Cerebellum (tissue), 4 donors: ENCODE measurements at places on chromosomes 3 and 15. TPM values are rescaled to one million over a fixed set of nuclear protein-coding genes. Genes with fewer than 3 reads are reported as not detected.

PARP15 gene
- total RNA-seq, result 0.36 TPM

MEIS2 gene
- 40.8 TPM for total RNA-seq

UBAP1L gene
- total RNA-seq, result 10.3 TPM

ITPKA gene
- total RNA-seq, result 2.5 TPM

RBP2 gene
- total RNA-seq, result not detected

CCR8 gene
- total RNA-seq, result not detected

ZNF662 gene
- 23.0 TPM for total RNA-seq

PIK3CB gene
- 34.7 TPM for total RNA-seq

RAB6B gene
- total RNA-seq, result 50.9 TPM

PEX5L gene
- total RNA-seq, result 5.3 TPM

TMEM40 gene
- not detected for total RNA-seq

TPRA1 gene
- total RNA-seq, result 12.5 TPM

CDCP1 gene
- total RNA-seq, result 0.09 TPM

GPR62 gene
- total RNA-seq, result 0.18 TPM

CPNE4 gene
- 18.0 TPM for total RNA-seq

PAQR9 gene
- total RNA-seq, result 1.4 TPM

SLC28A1 gene
- total RNA-seq, result not detected

GHSR gene
- not detected for total RNA-seq

SPESP1 gene
- 1.4 TPM for total RNA-seq

CLRN1 gene
- not detected for total RNA-seq

TNIK gene
- 74.9 TPM for total RNA-seq

NLGN1 gene
- 61.6 TPM for total RNA-seq

CGNL1 gene
- total RNA-seq, result 4.9 TPM
